ENCODE measurements at places on chromosomes 3 and 15.

DNA sequence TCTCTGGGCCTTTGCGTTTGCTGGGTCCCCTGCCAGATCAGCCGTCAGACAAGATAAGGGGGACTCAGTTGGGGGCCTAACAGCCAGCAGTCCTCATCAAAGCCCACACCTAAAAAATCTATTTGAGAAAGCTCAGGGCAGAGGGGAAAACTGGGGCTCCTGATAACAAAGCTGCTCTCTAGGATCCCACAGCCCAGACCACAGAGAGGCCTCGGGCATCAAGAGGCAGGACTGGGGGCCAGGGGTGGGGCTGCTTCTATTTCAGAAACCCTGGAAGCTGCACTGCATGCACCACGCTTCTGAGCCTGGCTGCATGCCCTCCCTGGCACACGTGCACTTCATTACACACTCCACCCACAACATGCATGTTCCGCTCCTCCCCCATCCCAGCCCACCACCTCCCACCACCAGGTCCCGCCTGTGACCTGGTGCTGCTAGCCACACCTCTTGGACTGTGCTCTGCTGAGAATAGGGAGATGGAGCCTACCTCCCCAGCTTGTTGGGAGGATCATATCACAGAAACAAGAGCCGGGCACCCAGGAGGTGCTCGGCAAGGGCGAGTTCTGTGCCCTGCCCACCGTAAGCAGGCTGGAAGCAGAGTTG is 26.6 kb downstream of the FBLN2 start:
- DNase-seq: no peak

GRCh38 chr15:62749036-62749815 is 293.3 kb upstream of the TPM1 start:
- DNase-seq: no peak

GRCh38 chr15:44033894-44034293 is 161.2 kb downstream of the FRMD5 start:
- no peak for DNase-seq

- DNase-seq: peak; percentile 66
Measured at GRCh38 chr15:89898614-89899294, 5.0 kb upstream of the AP3S2 start.

- DNase-seq: no peak
Measured at GRCh38 chr15:69225355-69226022, 65.1 kb downstream of the GLCE start.

GRCh38 chr15:90059208-90059985 is 42.9 kb downstream of the IDH2 start:
- DNase-seq: no peak

GRCh38 chr3:104438706-104439105 is 928.0 kb upstream of the ALCAM start:
- DNase-seq: no peak

DNA sequence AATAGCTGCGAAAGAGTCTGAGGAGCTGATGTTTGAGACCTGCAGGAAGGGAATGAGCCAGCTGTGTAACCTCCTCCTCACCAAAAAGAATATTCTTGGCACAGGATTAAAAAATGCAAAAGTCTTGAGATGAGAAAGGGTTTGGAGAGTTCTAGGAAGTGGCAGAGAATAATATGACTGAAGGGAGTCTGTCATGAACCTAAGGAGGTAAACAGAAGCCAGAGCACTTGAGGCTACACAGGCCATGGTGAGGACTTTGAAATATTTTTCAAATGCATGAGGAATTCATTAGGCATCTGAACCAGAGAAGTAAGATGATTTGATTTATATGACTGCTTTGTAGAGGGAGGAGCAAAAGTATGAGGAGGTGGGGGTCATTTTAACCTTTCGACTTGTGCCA is 347.8 kb downstream of the EPHA3 start:
- DNase-seq: no peak

- DNase-seq: no peak
Measured at GRCh38 chr15:97037080-97037479, 706.6 kb downstream of the NR2F2 start.

DNA sequence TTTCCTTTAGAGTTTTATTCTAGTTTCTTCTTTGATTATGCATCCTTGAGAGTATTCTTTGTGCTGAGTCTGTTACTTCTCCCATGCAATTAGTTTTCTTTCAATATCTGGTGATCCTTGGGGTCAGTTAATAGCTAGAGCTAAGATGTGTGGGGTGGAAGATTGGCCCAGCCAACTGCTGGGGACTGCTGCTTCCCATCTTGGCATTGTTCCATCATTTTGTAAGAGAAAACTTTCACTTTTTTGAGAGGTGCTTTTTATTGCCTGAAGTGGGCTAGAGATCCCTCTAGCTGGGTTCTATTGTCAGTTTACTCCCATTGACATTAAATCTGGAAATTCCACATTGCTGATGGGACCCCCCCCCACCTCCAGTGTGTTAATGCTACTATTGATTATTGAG is 15.4 kb downstream of the BCL2L10 start:
- no peak for DNase-seq

- no peak for DNase-seq
Measured at GRCh38 chr15:39246523-39246922, 334.4 kb upstream of the THBS1 start.

- DNase-seq: no peak
Measured at GRCh38 chr3:149894205-149894604, 76.5 kb downstream of the PFN2 start.

GRCh38 chr3:44890258-44890657 is 15.8 kb downstream of the TGM4 start:
- DNase-seq: no peak

- DNase-seq: no peak
Measured at GRCh38 chr3:197888511-197888910, 61.5 kb upstream of the RPL35A start.

DNA sequence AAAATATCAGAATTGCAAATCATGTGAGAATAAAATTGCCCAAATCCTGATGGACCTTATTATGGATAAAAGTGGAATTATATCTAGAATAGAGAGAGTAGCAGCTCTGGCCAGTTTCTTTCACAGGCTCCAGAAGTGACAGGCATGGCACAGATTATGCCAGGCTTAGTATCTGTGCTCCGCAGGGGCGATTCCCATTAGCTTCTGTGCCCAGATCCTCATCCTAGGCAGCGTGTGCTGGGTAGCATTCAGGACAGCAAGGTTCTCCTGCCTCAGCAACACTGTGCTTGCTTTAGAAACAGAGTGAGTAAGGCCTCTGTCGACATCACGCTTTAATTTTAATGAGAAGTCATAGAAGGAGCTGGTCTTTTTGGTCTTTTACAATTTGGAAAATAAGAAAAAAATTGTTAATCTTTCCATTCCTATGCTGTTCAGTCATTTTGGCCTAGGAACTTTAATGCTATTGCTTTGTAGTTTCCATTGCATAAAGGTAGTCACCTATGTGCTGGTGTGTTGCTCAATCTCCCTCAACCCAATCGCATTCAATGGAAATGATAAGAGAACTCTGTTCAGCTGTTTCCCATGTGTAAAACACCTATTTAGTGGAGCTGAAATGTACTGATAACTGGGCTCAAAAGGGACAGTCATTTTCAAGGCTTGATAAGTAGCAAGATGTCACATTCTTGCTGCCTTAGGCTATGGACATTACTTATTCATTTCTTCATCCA is 770.1 kb downstream of the AGBL1 start:
- DNase-seq: no peak

DNA sequence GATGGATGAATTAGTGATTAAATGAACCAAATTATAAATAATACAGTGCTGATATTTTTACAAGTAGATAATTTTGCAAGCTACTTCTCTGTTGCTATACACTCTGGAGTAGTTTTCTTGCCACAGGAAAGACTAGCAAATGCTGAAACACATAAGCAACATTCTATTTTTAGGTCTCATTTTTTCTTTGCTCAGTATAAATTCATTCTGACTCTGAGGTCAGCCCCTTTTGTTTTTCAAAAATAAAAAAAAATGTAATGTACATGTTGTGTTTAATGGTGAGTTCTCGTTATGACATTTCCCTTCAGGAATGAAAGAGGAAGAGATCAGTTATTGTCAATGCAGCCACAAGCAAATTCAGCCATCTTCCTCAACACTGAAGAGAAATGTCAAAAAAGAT is 24.9 kb downstream of the GJD2 start:
- no peak for DNase-seq

- no peak for DNase-seq
Measured at GRCh38 chr15:77475898-77476297, 55.2 kb downstream of the HMG20A start.

DNA sequence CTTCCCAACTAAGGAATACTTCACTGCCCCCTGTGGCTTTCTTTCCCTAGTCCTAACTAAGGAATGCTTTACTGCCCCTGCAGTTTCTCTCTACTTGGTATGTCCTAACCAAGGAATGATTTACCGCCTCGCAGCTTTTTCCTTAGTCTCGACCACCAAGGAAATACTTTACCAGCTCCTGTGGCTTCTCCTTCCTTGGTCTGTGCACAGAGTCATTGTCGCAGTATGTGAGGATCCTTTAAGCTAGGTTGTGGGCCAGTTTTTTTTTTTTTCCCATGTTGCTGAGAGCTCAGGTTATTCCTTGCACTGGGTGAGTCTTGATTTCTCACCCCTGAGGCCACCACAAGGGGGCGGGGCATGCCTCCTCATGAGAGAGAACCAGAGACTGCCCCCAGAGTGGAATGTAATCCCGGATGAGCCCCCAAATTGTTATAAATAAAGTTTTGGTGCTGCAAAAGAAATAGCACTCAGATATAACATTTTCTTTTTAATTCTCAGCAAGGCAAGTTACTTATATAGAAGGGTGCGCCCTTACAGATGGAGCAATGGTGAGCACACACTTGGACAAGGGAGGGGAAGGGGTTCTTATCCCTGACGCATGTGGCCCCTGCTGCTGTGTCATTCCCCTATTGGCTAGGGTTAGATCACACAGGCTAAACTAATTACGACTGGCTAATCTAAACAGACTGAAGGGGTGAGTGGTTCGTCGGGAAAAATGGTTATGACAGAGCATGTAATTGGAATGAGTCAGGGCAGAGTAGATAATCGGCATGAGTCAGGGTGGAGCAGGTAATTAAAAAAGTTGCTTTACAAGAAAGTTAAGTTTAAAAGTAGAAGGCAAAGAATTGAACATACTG is 27.0 kb downstream of the NDUFB4 start:
- no peak for DNase-seq

- DNase-seq: no peak
Measured at GRCh38 chr3:181839916-181840297, 128.2 kb downstream of the SOX2 start.

GRCh38 chr15:60047701-60048100 is 43.6 kb downstream of the FOXB1 start:
- no peak for DNase-seq
